ENCODE measurements at places on chromosomes 7 and 10.
A peak's percentile ranks its signal among the peaks of the same experiment; 100 is the strongest.

- no peak for DNase-seq
Measured at GRCh38 chr10:29615195-29615594, 19.6 kb downstream of the SVIL start.

- DNase-seq: no peak
Measured at GRCh38 chr7:4065190-4065589, 616.9 kb upstream of the FOXK1 start.

- DNase-seq: no peak
Measured at GRCh38 chr7:141325275-141325674, 225.9 kb upstream of the AGK start.

- peak; percentile 61 for DNase-seq
Measured at GRCh38 chr7:49643321-49643720, 130.1 kb upstream of the VWC2 start.
